ENCODE measurements at places on chromosomes 2 and 18.

- no peak for DNase-seq
Measured at GRCh38 chr18:51038110-51038509, 8.1 kb downstream of the SMAD4 start.

GRCh38 chr2:49753344-49753985 lies 599.1 kb upstream of the FSHR start:
- no peak for DNase-seq

GRCh38 chr2:165410276-165410675 lies 59.2 kb upstream of the CSRNP3 start:
- DNase-seq, result peak; percentile 31

DNA sequence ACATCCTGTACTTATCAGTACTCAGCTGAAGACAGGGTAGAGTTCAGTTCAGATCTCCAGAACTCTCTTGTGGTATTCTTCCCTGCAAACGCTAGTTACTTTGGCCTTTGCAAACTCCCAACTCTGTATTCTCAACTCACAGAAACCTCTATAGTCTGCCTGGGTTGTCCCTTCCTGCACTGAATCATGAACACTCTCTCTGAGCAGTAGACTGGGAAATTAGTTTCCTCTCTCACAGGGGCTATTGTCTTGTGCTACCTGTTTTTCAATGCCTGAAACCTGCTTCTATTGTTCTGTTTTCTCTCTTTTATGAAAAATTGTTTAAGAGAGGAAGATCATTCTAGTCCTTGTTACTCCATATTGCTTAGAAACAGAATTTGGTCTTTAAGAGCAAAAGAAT lies 134.7 kb downstream of the VIT start:
- DNase-seq, result no peak

GRCh38 chr2:67616749-67617148 lies 219.6 kb downstream of the ETAA1 start:
- no peak for DNase-seq

GRCh38 chr18:77000527-77000926 lies 132.1 kb downstream of the MBP start:
- DNase-seq, result peak; percentile 10

- DNase-seq, result no peak
Measured at GRCh38 chr2:100895934-100896685, 76.2 kb downstream of the NPAS2 start.

GRCh38 chr2:8247905-8248622 lies 433.8 kb upstream of the ID2 start:
- DNase-seq, result no peak

GRCh38 chr18:42914476-42914875 lies 201.0 kb downstream of the RIT2 start:
- no peak for DNase-seq

DNA sequence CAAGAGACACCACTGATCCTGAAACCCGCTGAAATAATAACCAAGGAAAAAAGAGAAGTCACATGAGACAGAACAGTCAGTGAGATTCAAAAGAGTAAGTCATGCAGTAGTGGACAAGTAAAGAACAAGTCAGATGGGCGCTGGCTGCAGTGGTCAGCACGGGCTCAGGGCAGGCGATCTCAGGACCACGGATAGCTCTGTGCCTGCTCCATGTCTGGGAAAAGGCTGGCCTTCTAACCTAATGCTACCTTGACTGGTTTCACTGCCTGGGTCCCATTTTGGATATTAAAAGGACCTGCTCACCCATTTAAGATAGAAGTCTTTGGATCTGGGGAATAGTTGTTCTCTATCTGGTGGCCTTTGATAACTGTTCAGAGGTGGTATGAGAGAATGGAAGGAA lies 61.7 kb upstream of the LCLAT1 start:
- no peak for DNase-seq

- no peak for DNase-seq
Measured at GRCh38 chr2:10190737-10191532, 68.4 kb downstream of the RRM2 start.

- DNase-seq, result no peak
Measured at GRCh38 chr2:83282841-83283240, 1176.2 kb downstream of the SUCLG1 start.

DNA sequence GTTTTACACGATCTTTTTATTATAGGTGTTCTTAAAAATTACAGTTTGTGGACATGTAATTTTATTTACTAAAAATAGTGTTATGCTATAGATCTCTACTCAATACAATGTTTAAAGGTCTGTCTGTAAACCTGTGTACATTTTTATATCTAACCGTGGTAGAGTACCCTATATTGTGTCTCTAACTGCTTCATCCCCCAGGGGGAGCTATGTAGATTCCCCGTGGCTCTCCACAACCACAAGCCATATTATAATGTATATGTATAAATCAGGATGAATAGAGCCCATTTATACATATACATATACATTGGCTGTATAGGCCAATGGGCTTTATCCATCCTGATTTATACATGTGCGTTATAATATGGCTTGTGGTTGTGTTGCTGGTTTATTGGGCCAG lies 59.4 kb downstream of the ADAM23 start:
- no peak for DNase-seq

Measured in NCI-H2171 treated with DMSO at 0.1 percent for 48 hours (cell line).